ENCODE measurements at places on chromosomes 5 and 9. TPM values are rescaled to one million over a fixed set of nuclear protein-coding genes. Genes with fewer than 3 reads are reported as not detected.

The OMD gene
- not detected for total RNA-seq

The EIF4E1B gene
- 0.63 TPM for total RNA-seq

The GDNF gene
- total RNA-seq: 1.7 TPM

The IL31RA gene
- not detected for total RNA-seq

The SCGB3A2 gene
- total RNA-seq: 63.6 TPM

The SSBP2 gene
- 27.6 TPM for total RNA-seq

The CIZ1 gene
- total RNA-seq: 107 TPM

The ZNF462 gene
- total RNA-seq: 163 TPM

The PCDHGA11 gene
- 8.2 TPM for total RNA-seq

The LHX3 gene
- total RNA-seq: not detected

The LCN10 gene
- total RNA-seq: 2.8 TPM

The PPP1R2B gene
- total RNA-seq: not detected

The CCDC171 gene
- total RNA-seq: 2.3 TPM
